ENCODE measurements at places on chromosomes 12 and 14. TPM values are rescaled to one million over a fixed set of nuclear protein-coding genes. Genes with fewer than 3 reads are reported as not detected.
A peak's percentile ranks its signal among the peaks of the same experiment; 100 is the strongest.

The NXPH4 gene
- total RNA-seq, result not detected

The B4GALNT3 gene
- total RNA-seq, result 20.6 TPM

- H3K27ac ChIP-seq, result peak overlapping the region; percentile 9
- no peak overlapping the region for H3K4me3 ChIP-seq
- H3K4me1 ChIP-seq, result peaks cover 26% of the 10 kb centered on the region
Measured at GRCh38 chr12:4032924-4033615, 159.9 kb upstream of the PARP11 start.

DNA sequence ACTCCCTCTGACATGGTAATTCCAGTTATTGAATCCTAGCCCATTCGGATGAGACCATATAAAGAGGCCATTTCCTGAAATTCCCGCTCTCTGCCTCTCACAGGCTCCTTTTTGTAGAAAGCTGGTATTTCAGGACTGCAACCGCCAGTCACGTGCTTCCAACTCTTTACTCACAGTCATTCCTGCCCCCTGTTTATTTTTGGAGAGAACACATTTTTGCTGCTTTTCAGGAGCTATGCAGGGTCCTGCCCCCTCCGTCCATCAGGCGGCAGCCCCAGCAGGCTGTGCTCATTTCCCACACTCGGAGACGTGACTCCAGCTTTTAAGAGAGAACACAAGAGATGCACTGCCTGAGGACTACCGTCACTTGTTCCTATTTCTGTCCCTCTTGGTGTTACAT, 26.8 kb downstream of the IFT43 start:
- H3K4me1 ChIP-seq, result no peaks in the 10 kb centered on the region
- peak overlapping the region; percentile 60 for H3K27ac ChIP-seq
- DNase-seq, result no peak
- no peaks in the 10 kb centered on the region for H3K27me3 ChIP-seq
- H3K36me3 ChIP-seq, result peaks cover 41% of the 10 kb centered on the region

DNA sequence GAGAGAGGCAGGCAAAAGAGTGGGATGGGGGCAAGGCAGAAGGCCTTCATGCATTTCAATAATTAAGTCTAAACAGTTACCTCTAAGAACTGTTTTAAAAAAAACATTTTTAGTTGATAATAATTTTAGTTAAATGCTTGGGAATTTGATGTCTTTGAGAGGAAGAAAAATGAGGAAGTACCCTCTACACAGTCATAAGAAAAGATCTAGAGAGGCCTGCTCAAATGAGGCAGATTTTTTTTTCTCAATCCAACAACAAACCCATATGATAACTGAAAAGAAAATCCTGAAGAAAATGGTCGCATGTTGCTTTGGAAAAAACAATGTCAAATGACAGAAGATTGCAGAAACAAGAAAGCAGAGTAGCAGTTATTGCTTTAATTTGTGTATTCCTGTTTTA, 25.6 kb downstream of the SINHCAF start:
- no peaks in the 10 kb centered on the region for H3K27me3 ChIP-seq
- no peak overlapping the region for H3K4me3 ChIP-seq
- H3K36me3 ChIP-seq, result peaks cover 44% of the 10 kb centered on the region
- H3K27ac ChIP-seq, result no peak overlapping the region
- no peak for DNase-seq
